ENCODE measurements at places on chromosomes 16 and 17.

DNA sequence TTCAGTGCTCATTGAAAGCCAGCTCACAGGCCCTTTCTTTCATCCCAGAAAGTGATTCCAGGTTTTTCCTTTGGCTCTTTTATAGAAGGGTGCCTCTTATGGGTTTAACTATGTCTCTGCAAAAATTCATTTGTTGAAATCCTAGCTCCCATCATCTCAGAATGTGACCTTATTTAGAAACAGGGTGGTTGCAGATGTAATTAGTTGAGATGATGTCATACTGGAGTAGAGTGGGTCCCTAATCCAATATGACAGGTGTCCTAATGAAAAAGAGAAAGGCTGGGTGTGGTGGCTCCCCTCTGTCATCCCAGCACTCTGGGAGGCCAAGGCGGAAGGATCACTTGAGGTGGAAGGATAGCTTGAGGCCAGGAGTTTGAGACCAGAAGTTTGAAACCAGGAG is 64.2 kb upstream of the FAM20A start:
- no peak for DNase-seq

- DNase-seq: no peak
Observed at GRCh38 chr17:38447502-38448085, 19.3 kb downstream of the ARHGAP23 start.

DNA sequence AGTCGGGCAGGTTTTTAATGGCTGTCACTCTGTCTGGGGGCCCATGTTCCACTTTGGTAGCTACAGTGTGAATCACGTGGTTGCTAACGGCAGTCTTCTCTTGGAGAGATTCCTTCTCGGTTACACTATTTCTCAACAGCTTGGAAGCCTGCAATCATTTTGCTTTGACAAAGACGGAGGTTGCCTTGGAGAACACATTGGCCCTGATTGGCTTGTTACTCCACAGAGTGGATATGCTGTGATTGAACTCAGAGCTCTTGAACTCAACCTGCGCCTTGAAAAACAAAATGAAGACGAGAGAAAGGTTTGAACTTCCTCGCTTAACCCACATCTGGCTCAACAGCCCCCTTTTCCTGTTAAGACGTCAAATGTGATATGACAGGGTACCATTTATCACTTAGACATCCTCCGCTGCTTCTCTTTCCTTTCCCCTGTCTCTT is 218.9 kb downstream of the MAF start:
- no peak for DNase-seq

- DNase-seq: no peak
Observed at GRCh38 chr16:15576960-15577958, 65.7 kb downstream of the MARF1 start.
